ENCODE measurements at places on chromosomes 12 and 14.

GRCh38 chr14:36655963-36656686, 5.5 kb upstream of the PAX9 start:
- peak; percentile 87 for DNase-seq

DNA sequence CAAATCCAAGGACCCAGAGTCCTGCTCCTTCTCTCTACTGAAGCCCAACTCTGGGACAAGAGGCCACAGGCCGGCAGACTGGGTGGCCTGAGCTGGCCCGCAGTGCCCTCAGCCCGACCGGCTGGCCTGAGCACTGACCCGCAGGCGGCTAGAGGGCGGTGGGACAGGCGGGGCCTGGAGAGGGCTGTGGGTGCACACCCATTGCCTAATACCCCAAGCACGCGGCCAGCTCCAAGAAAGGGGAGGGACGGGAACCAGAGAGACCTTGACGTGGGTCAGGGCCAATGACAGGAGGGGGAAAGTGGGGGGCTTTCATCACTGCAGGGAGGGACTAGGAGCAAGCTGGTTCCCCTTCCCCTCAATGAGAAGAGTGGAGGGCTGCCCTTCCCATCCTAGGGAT, 2.0 kb upstream of the WNT10B start:
- DNase-seq = no peak

- peak; percentile 72 for DNase-seq
These were observed 657 bp downstream of the PEBP1 start for GRCh38 chr12:118136559-118137003.

GRCh38 chr14:42965512-42965911, 1358.8 kb downstream of the LRFN5 start:
- DNase-seq = peak; percentile 4
